ENCODE measurements at places on chromosomes 6 and 20. TPM values are rescaled to one million over a fixed set of nuclear protein-coding genes. Genes with fewer than 3 reads are reported as not detected.

KIAA0408 gene
- not detected for total RNA-seq

NELFE gene
- 91.5 TPM for total RNA-seq

COL11A2 gene
- 0.35 TPM for total RNA-seq

MYBL2 gene
- total RNA-seq = 169 TPM

EYS gene
- 0.13 TPM for total RNA-seq

WFDC2 gene
- total RNA-seq = not detected

RIMS1 gene
- not detected for total RNA-seq

TRDN gene
- total RNA-seq = 0.20 TPM

ULBP1 gene
- total RNA-seq = 3.5 TPM

BEND6 gene
- total RNA-seq = 0.74 TPM

OXT gene
- not detected for total RNA-seq

MCHR2 gene
- not detected for total RNA-seq

SCUBE3 gene
- not detected for total RNA-seq

CGA gene
- not detected for total RNA-seq

LY86 gene
- total RNA-seq = not detected

ARMC2 gene
- 0.82 TPM for total RNA-seq

C20orf202 gene
- not detected for total RNA-seq

SNAP91 gene
- not detected for total RNA-seq

ECT2L gene
- not detected for total RNA-seq

IMPG1 gene
- total RNA-seq = not detected

CRISP3 gene
- total RNA-seq = 0.31 TPM

PTPRT gene
- total RNA-seq = not detected

CEP162 gene
- total RNA-seq = 5.0 TPM

ELOVL4 gene
- total RNA-seq = not detected
